ENCODE measurements at places on chromosomes 2 and 18.

DNA sequence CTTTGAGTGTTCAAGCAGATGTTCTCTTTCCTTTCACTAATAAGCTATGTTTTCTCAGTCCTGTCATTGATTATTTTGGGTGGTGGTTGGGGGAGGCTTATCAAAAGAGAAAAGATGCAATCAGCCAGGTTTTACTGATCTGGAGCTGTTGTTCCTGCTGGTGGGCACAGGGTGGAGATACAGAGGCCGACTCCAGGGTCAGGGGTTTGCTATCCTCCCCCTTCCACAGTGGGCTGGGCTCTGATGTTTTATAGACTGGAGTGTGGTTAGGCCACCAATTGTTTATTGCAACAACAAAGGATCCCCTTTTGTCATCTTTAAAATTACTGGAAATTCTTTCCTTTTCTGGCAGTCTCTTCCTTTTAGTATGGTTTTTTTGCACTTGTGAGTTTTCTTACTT is 120.5 kb downstream of the TANC1 start:
- no peak for DNase-seq

GRCh38 chr2:150063432-150063889 is 424.0 kb downstream of the RND3 start:
- no peak for DNase-seq

DNA sequence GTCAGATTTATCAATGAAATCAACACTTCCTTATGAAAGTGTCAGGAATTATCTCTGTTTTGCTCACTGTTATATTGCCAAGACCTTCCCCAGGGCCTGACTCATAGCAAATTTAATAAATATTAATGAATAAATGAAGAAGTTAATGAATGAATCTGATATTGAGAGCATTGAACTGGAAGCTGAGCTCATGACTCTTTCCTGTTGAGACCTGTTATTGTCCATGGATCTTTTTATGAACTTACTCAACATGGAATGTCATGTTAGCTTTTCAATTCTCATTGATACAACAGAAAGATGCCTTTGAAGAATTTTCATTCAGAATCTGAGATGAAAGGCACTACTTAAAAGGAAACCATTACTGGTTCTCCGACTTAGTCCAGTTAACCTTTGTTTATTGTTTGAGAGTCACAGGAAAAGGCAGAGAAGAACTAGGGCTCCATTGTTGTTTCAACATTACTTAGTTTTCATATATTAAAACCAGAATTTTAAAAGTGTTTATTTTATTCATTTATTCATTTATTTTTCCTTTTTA is 90.4 kb upstream of the UNC80 start:
- no peak for DNase-seq

DNA sequence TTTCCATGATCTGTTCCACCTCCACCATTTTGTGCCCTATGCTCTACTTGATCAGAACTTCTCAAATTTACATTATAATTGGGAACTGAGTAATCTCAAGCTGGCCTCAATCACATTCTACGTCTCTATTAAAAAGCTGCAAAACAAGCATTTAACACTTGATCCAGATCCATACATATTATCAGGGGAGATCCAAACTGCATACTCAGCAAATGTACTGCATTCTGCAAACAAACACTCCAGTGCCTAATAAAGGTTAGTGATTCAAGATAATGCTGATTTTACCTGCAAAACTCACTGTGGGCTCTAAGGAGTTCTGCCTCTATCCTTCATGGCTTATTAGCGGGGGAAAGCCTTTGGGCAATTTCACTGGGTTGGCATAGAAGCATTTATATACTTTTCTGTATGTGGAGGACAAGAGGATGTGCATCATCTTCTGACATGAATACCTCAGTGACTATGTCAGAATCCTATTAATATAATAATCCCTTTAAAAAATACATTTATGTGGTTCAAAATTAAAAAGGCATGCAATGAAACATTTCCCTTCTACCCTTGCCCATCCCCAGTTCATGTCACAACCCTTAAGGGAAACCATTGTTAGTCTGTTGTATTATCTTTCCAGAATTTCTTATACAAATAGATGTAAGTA is 40.2 kb downstream of the GALNT14 start:
- DNase-seq = no peak

- DNase-seq = no peak
Observed at GRCh38 chr18:25262920-25263319, 89.0 kb downstream of the ZNF521 start.

- no peak for DNase-seq
Observed at GRCh38 chr2:101892377-101892776, 99.4 kb upstream of the IL1R2 start.

- no peak for DNase-seq
Observed at GRCh38 chr18:24031318-24031717, 16.8 kb downstream of the TTC39C start.

DNA sequence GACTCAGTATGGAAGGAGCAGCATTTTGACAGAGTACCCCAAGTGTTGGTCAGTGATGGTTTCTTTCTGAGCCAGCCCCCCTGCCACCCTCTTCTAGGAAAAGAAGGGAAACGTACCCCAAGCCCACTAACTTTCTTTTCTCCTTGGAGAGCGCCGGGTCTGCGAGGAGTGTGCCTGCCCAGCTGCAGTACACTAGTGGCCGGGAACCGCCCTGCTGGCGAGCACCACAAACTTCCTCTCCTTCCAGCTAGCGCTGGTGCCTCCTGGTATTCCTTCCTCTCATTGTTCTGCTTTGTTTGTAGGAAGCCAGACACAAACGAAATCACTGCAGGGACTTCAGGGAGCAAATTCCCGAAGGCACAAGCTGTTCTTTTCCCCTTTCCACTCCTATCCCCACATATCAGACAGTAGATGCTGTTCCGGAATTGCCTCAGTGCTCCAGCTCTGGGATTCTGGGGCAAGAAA is 1.8 kb downstream of the CCDC85A start:
- no peak for DNase-seq

- no peak for DNase-seq
Observed at GRCh38 chr2:148968776-148969319, 69.7 kb upstream of the LYPD6B start.

DNA sequence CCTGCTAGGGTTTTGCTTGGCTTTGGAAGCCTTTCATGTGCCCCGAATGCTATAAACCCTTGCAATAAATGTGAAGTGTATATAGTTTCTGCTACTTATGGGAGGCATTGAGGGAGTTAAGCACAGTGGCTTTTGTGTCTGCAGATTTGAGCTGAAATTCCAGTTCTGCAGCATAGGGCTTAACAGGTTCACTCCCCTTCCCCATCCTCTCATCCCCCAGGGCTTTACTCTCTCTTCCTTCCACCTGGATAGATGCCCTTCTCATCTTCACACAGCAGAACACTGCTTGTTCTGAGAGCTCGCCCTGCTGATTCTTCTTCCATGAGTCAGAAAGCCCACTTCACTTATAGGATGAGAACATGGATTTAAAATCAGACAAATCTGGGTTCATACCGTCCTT is 37.2 kb downstream of the SOX11 start:
- DNase-seq = no peak
